Osteocyte (in vitro differentiated cells): ENCODE measurements at places on chromosomes 1 and 21. TPM values are rescaled to one million over a fixed set of nuclear protein-coding genes. Genes with fewer than 3 reads are reported as not detected.

- H3K4me3 ChIP-seq: no peak overlapping the region
- H3K36me3 ChIP-seq: no peaks in the 10 kb centered on the region
- H3K27me3 ChIP-seq: no peaks in the 10 kb centered on the region
- no peak overlapping the region for H3K27ac ChIP-seq
- no peak for DNase-seq
Observed at GRCh38 chr1:231284441-231284840, 43.4 kb downstream of the GNPAT start.

GRCh38 chr1:228022571-228023293, 15.9 kb downstream of the WNT3A start:
- no peak overlapping the region for H3K4me3 ChIP-seq
- no peaks in the 10 kb centered on the region for H3K4me1 ChIP-seq
- H3K27ac ChIP-seq: no peak overlapping the region
- no peaks in the 10 kb centered on the region for H3K36me3 ChIP-seq
- H3K27me3 ChIP-seq: peaks cover 36% of the 10 kb centered on the region

Gene EFNA1
- 29.3 and 31.3 TPM in 2 replicates for total RNA-seq

Gene MIXL1
- 0.18 TPM in 1 of 2 replicates, not detected in the other for total RNA-seq

DNA sequence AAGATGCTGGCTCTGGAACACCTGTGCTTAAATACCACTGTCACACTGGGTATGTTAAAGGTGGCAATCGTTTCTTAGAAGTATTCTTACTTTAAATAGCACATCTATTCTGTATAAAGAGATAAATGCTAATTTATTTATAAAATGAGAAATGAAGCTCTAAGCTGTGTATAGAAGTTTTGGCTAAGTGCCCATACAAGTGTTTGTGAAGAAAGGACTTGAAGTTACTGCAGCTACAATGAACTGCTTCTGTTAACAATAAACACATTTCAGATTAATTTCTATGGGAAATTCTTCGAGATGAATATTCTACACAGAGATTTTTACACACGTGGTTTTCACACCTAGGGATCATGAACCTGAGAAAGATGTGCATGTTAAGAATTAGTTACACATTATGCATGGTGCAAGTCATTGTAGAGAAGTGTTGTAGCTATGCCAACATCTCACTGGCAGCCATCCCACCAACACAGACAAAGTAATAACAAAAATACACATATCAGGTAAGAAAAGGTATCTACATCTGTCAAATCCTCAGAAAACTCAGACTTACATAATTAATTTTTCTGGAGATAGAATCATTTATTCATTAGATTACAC, 16.2 kb downstream of the COL24A1 start:
- no peaks in the 10 kb centered on the region for H3K36me3 ChIP-seq
- H3K4me3 ChIP-seq: no peak overlapping the region
- no peaks in the 10 kb centered on the region for H3K4me1 ChIP-seq
- H3K27me3 ChIP-seq: peaks cover 19% of the 10 kb centered on the region
- no peak for DNase-seq
